Uterine smooth muscle cell (primary cell): ENCODE measurements at places on chromosomes 2 and 18. TPM values are rescaled to one million over a fixed set of nuclear protein-coding genes. Genes with fewer than 3 reads are reported as not detected.

The PRKAG3 gene
- not detected in 2 replicates for total RNA-seq

The ZSWIM2 gene
- total RNA-seq, result 0.11 and 0.62 TPM in 2 replicates

The ACTG2 gene
- 2.9 and 6.2 TPM in 2 replicates for total RNA-seq

The PIK3C3 gene
- total RNA-seq, result 53.6 and 55.1 TPM in 2 replicates
